Immature natural killer cell (primary cell): ENCODE measurements at places on chromosomes 5 and 9.

GRCh38 chr9:138117101-138117750 lies 239.6 kb downstream of the CACNA1B start:
- no peaks in the 10 kb centered on the region for H3K27me3 ChIP-seq
- H3K4me3 ChIP-seq = no peak overlapping the region
- no peaks in the 10 kb centered on the region for H3K36me3 ChIP-seq
- H3K27ac ChIP-seq = no peak overlapping the region
- no peak for DNase-seq
- H3K4me1 ChIP-seq = no peaks in the 10 kb centered on the region

GRCh38 chr9:91289244-91289643 lies 72.5 kb downstream of the AUH start:
- peaks cover 27% of the 10 kb centered on the region for H3K36me3 ChIP-seq
- H3K4me3 ChIP-seq = no peak overlapping the region
- no peaks in the 10 kb centered on the region for H3K27me3 ChIP-seq

- H3K36me3 ChIP-seq = no peaks in the 10 kb centered on the region
- peaks cover 2% of the 10 kb centered on the region for H3K27me3 ChIP-seq
- H3K4me3 ChIP-seq = no peak overlapping the region
- no peak for DNase-seq
- H3K27ac ChIP-seq = no peak overlapping the region
Measured at GRCh38 chr5:73263001-73263710, 90.2 kb downstream of the TMEM174 start.

DNA sequence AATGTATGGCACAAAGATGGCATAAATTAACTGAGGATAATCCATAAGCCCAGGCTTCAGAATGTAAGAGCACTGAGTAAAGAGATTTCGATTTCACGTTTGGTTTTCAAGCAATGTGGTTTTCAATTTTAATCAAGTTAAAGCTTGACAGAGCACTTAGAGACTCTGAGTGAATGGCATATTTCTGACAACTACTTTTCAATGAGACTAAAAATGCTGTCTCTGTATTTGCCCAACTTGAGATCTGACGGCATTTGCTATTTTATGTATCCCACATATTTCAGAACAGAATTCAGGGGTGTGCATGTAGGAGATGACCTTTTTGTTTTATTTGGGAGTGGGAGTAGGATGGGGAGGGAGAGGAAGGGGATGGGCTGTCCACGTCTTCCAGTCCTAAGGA lies 280.3 kb upstream of the PANK3 start:
- H3K4me3 ChIP-seq = no peak overlapping the region
- H3K36me3 ChIP-seq = no peaks in the 10 kb centered on the region
- no peaks in the 10 kb centered on the region for H3K4me1 ChIP-seq
- DNase-seq = no peak

GRCh38 chr5:158434749-158435148 lies 575.8 kb upstream of the CLINT1 start:
- DNase-seq = no peak
- peaks cover 44% of the 10 kb centered on the region for H3K4me1 ChIP-seq
- H3K36me3 ChIP-seq = no peaks in the 10 kb centered on the region
- no peak overlapping the region for H3K27ac ChIP-seq

GRCh38 chr9:128343855-128344254 lies 3.5 kb downstream of the SLC27A4 start:
- H3K36me3 ChIP-seq = no peaks in the 10 kb centered on the region
- H3K4me1 ChIP-seq = peaks cover 8% of the 10 kb centered on the region
- no peak for DNase-seq
